CD14-positive monocyte (primary cell): ENCODE measurements at places on chromosomes 1 and 21.
A peak's percentile ranks its signal among the peaks of the same experiment; 100 is the strongest.

DNA sequence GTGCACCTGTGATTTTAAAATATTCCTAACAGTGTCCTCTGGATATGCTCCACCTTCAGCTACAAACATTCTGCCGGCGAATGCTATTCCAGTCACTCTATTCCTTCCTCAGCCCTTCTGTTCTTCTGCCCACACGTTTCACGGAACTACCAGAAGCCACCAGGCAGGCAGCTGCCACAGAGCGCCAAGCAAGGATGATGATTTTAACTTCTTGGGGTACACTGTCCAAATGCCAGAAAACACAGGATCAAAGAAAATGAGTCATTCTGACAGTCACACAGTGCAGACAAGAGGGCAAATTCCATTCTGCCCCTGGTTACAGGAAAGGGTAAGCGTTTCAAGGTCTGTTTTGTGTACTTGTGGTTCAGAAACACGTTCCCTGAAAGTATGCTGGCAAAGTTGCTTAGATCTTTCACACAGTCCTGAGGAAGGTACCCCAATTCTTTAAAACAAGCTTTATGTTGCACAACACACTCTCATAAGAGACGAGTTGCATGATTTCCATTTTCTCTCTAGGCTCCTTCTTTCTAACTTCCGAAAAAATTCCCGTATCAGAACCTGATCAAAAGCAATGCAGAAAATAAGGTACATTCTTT, 508.3 kb upstream of the PKN2 start:
- no peak for DNase-seq

DNA sequence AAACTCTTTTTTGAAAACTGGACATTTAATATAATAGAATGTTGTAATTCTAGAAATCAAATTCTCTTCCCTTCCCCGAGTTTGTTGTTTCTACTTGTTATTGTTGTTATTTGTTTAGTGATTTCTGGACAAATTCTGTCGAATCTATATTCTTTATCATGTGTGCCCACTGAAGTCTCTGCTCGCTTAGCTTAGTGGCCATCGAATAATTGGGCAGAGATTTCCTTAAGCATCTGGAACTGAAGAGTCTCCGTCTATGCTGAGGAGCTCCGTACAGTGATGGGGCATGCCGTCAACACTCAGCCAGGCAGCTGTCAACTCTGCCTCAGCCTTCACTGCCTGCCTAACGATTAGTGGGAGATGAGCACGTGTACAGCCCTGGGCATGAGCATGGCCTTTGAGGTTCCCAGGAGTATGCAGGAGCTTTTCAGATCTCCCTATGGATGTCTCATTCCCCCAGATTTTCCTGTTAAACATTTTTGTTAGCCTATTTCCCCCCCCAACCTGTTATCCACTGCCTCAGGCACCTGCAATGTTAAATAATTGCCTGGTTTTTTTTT, 66.8 kb downstream of the SLX9 start:
- DNase-seq = no peak

GRCh38 chr21:34561806-34562205, 49.8 kb upstream of the KCNE1 start:
- no peak for DNase-seq

- peak; percentile 61 for DNase-seq
Observed at GRCh38 chr1:93629101-93630059, 52.3 kb downstream of the BCAR3 start.

DNA sequence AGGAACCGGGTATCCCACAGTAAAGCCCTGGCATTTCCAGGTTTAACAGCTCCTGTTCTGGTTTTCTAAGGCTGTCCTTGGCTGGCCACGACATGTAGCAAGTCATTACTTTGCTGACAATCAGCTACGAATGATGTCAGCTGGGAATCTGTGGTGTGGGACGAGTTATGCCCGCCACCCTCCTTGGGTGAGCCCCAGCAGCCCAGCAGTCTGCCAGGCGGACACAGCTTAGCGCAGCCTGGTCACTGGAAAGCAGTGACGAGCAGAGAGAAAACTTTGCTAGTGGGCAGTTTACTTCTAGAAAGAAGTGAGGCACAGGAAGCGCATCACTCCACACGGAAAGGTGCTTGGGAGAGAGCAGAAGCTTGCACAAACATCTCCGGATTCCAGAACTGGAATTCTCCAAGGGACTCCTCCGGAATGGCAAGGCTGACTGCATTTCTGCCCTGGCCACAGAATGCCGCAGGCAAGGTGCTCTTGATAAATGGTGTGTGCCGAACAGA, 15.5 kb upstream of the ZNF436 start:
- no peak for DNase-seq

DNA sequence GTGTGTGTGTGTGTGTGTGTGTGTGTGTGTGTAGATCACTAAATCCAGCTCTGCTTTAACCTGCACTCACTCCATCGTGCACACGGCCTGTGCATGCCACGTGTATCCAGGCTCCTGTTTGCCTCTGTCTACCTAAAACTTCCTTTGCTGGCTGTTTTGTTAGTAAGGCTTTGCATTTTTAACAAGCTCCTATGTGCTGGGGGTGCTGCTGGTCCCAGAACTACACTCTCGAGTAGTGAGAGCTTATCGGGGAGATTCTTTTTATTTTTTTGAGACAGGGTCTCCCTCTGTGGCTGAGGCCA, 596 bp upstream of the TCEA3 start:
- DNase-seq = no peak

DNA sequence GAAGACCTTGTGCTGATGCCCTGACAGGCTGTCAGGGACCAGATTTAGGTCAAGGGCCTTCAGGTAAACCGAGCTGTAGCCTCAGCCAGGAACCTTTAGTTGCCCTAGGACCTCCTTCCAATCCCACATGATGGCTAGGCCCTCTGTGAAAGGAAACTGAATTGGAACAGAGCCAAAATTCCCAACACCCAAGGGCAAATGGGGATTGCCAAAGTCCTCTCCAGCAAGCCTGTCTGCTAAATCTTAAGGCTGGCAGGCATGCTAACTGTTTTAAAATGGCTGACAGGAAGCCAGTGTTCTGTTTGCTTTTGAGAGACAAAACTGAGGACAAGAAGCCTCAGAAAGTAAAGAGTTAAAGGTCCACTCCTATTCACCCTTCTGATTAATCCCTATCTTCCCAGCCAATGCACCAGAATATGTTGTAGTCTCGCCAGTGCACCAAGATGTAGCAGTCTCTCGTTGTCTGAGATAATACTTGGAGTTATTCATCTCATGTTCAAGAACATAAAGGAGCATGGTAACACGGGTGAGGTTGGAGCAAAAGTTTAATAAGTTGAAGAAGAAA, 35.1 kb downstream of the MSTO1 start:
- DNase-seq = no peak

- DNase-seq = no peak
Observed at GRCh38 chr1:67609577-67610341, 75.2 kb upstream of the GADD45A start.

DNA sequence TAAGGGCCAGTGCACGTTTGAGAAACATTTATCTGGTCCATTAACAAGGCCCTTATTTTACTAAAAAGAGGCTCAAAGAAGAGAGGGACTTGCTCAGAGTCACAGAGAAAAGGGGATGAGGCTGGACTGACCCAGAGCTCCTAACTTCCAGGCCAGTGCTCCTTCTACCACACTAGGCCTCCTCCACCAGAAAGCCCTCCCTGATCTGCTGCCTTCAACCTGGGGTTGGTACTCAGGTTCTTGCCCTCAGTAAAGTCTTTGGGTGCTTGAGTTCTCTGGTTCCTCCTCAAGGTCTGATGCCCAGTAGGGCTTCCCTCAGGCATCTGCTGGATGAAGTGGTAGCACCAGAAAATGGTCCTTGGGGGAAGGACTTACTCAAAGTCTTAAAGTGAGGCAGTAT, 26.0 kb downstream of the TTC39A start:
- DNase-seq = no peak
